ENCODE measurements at places on chromosomes 6 and 20.

GRCh38 chr20:1806456-1806855, 88.8 kb upstream of the SIRPA start:
- DNase-seq, result no peak

- no peak for DNase-seq
These were observed 32.5 kb upstream of the TRERF1 start for GRCh38 chr6:42484261-42484660.

- no peak for DNase-seq
These were observed 6.2 kb downstream of the BEND6 start for GRCh38 chr6:56961151-56961550.

DNA sequence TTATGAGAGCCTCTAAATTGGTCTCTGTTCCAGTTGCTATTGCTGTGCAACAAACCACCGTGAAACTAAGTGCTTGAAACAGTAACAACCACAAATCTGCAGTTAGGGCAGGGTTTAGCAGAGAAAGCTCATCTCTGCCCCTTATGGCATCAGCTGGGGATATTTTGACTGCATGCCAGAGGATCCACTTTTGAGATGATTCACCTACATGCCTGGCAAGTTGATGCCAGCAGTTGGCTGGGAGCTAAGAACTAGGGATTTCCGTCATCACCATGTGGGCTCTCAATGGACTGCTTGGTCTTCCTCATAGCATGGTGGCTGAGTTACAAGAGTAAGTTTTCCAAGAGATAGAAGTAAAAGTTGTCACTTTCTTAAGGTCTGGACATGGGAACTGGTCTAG, 35.1 kb downstream of the PLCB4 start:
- no peak for DNase-seq

GRCh38 chr20:25543068-25543467, 42.3 kb downstream of the NINL start:
- DNase-seq, result no peak

DNA sequence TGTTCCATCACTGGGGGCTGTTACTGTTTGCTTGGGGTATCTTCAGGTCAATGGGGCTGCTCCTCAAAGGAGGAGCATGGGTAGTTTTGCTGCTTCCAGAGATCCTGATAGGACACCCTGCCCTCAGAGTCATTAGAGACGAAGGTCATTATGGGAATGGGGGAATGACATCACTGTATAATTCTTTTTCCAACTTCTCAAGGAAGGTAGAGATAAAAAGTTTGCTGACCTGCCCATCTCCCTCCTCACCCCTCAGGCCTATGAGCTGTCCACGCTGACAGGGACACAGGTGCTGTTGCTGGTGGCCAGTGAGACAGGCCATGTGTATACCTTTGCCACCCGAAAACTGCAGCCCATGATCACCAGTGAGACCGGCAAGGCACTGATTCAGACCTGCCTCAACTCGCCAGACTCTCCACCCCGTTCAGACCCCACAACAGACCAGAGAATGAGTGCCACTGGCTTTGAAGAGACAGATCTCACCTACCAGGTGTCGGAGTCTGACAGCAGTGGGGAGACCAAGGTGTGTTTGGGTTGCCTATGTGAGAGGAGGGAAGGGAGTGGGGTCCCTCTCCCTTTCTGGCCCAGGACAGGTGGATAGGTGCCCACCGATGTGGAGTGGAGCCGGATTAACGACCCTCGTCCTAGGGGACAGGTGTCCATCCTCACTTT, 2.7 kb downstream of the SRF start:
- DNase-seq, result no peak

DNA sequence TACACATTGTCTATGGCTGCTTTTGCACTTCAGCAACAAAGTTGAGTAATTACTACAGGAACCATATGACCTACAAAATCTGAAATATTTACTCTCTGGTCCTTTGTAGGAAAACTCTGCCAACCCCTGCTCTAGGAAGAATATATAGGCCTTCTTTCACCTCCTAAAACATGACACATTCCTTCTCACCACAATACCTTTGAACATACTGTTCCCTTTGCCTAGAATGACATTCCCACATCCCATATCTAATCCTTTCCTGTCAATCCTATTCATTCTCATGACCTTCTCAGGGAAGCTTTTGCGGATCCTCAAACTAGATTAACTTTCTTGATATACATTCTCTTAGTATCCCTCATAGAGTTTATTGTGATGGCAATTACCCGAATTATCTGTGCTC, 18.0 kb upstream of the NCOA6 start:
- no peak for DNase-seq

- no peak for DNase-seq
These were observed 226.1 kb upstream of the FERMT1 start for GRCh38 chr20:6348908-6349307.

GRCh38 chr6:138227316-138227781, 9.1 kb upstream of the PBOV1 start:
- DNase-seq, result no peak

GRCh38 chr6:17621003-17621402, 20.9 kb downstream of the FAM8A1 start:
- DNase-seq, result no peak
